ENCODE measurements at places on chromosomes 1 and 21.

GRCh38 chr1:3369446-3370076 lies 84.9 kb upstream of the ARHGEF16 start:
- no peak for DNase-seq
- H3K4me1 ChIP-seq: peaks cover 17% of the 10 kb centered on the region
- no peak overlapping the region for H3K27ac ChIP-seq
- H3K36me3 ChIP-seq: no peaks in the 10 kb centered on the region
- H3K4me3 ChIP-seq: no peak overlapping the region

DNA sequence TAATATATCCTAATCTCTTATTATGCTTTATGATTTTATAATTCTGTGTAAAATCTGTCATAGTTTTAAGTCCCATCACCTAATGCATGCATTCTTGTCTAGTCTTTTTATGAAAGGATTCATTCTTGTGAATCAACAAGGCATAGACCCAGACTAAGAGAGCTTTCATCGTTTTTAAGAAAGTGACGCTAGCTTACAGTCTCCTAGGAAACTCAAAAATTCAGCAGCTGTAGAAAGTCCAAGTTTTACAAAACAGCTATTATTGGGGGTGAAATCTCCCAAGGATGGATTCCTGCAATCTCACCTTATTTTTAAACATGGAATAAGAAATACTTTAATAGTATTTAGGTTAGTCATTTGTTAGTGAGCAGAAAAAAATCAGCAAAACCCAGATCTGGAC lies 104.7 kb downstream of the NCAM2 start:
- H3K27ac ChIP-seq: no peak overlapping the region
- no peak for DNase-seq
- H3K4me1 ChIP-seq: no peaks in the 10 kb centered on the region

GRCh38 chr21:38223893-38224540 lies 32.8 kb upstream of the KCNJ15 start:
- no peak overlapping the region for H3K27ac ChIP-seq
- no peak for DNase-seq
- H3K36me3 ChIP-seq: no peaks in the 10 kb centered on the region
- no peaks in the 10 kb centered on the region for H3K4me1 ChIP-seq
- H3K27me3 ChIP-seq: peaks cover 2% of the 10 kb centered on the region
- H3K4me3 ChIP-seq: no peak overlapping the region

DNA sequence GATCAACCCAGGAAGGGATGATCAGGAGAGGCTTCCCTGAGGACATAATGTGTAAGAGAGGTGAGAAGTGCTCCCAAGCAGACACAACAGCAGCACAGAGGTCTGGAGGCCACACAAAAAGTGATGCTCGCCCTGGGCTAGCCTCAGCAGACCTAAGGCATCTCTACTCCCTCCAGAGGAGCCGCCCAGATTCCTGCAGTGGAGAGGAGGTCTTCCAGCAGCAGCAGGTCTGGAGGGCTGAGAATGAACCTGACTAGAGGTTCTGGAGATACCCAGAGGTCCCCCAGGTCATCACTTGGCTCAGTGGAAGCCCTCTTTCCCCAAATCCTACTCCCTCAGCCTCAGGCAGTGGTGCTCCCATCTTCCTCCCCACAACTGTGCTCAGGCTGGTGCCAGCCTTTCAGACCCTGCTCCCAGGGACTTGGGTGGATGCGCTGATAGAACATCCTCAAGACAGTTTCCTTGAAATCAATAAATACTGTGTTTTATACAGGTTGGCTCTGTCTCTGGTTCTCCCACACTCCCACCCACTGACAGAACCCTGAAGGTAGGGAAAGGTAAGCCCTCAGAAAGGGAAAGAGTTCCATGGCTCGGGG lies 5.0 kb downstream of the GJB3 start:
- no peak overlapping the region for H3K4me3 ChIP-seq
- peaks cover 18% of the 10 kb centered on the region for H3K27me3 ChIP-seq

DNA sequence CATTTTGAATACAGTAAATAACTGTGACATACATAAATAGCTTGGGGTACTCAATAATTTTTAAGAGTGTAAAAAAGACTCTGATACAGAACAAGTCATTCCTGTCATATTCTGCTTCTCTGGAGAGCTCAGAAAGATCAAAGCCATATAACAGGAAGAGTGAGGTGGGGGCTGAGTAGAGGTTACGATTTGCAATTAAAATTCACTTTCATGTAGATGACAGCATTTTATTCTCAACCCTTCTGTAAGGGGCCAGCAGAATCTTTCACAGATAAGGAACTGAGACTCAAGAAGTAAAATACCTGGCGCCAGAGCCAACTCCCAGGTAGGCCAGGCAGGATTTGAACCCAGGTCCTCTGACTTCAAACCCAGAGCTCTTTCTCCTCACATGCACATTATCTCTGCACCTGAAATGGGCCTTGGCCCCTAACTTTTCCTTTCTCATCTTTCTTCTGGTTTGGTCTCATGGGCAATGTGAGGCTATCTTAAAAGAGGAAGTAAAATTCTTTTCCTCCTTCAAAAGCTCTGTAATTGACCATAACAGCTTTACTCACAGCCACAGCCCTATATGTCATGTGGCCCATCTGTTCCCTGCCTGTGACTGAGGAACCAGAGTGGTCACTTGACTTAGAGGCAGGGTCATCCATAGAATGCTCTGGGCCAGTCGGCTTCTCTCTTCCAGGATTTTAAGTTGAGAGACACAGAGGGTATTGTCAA lies 80.9 kb upstream of the SYT6 start:
- no peak overlapping the region for H3K27ac ChIP-seq
- H3K4me3 ChIP-seq: no peak overlapping the region
- no peaks in the 10 kb centered on the region for H3K36me3 ChIP-seq
- DNase-seq: no peak
- no peaks in the 10 kb centered on the region for H3K27me3 ChIP-seq

- peaks cover 1% of the 10 kb centered on the region for H3K4me1 ChIP-seq
- H3K27me3 ChIP-seq: peaks cover 18% of the 10 kb centered on the region
- no peaks in the 10 kb centered on the region for H3K36me3 ChIP-seq
- H3K27ac ChIP-seq: no peak overlapping the region
- no peak overlapping the region for H3K4me3 ChIP-seq
Measured at GRCh38 chr1:225514671-225515081, 86.8 kb upstream of the LBR start.

GRCh38 chr1:48552903-48553606 lies 81.1 kb upstream of the SPATA6 start:
- H3K36me3 ChIP-seq: no peaks in the 10 kb centered on the region
- no peaks in the 10 kb centered on the region for H3K4me1 ChIP-seq
- no peak overlapping the region for H3K4me3 ChIP-seq
- H3K27me3 ChIP-seq: no peaks in the 10 kb centered on the region
- no peak for DNase-seq
- H3K27ac ChIP-seq: no peak overlapping the region

- H3K27me3 ChIP-seq: no peaks in the 10 kb centered on the region
- peaks cover 14% of the 10 kb centered on the region for H3K4me1 ChIP-seq
- H3K27ac ChIP-seq: no peak overlapping the region
- H3K36me3 ChIP-seq: peaks cover 36% of the 10 kb centered on the region
- no peak overlapping the region for H3K4me3 ChIP-seq
- no peak for DNase-seq
Measured at GRCh38 chr1:52534928-52535764, 17.7 kb downstream of the TUT4 start.

GRCh38 chr1:246306415-246307037 lies 200.6 kb downstream of the SMYD3 start:
- no peak for DNase-seq
- H3K4me3 ChIP-seq: no peak overlapping the region
- no peaks in the 10 kb centered on the region for H3K4me1 ChIP-seq
- no peaks in the 10 kb centered on the region for H3K27me3 ChIP-seq
- no peak overlapping the region for H3K27ac ChIP-seq

DNA sequence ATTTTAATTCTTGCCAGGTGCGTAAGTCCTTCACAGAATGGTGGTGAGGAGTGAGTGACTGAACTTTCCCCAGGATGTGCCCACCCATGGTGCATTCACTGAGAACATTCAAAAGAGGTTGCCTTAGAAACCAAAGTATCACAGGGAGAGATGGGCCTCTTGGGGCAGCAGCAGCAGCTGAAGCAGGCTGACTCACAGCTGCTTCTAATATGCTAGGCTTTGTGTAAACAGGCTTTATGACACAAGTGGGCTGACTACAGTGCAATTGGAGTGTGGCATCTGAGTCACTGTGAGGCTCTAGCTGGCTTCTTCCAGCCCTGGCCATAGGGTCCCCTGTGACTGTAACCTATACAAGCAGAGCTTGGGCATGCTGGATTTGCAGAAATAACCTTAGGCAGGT lies 12.6 kb downstream of the PIGP start:
- H3K4me3 ChIP-seq: no peak overlapping the region
- H3K36me3 ChIP-seq: peaks cover 3% of the 10 kb centered on the region
- H3K4me1 ChIP-seq: peaks cover 5% of the 10 kb centered on the region
- H3K27me3 ChIP-seq: peaks cover 3% of the 10 kb centered on the region
- H3K27ac ChIP-seq: no peak overlapping the region

DNA sequence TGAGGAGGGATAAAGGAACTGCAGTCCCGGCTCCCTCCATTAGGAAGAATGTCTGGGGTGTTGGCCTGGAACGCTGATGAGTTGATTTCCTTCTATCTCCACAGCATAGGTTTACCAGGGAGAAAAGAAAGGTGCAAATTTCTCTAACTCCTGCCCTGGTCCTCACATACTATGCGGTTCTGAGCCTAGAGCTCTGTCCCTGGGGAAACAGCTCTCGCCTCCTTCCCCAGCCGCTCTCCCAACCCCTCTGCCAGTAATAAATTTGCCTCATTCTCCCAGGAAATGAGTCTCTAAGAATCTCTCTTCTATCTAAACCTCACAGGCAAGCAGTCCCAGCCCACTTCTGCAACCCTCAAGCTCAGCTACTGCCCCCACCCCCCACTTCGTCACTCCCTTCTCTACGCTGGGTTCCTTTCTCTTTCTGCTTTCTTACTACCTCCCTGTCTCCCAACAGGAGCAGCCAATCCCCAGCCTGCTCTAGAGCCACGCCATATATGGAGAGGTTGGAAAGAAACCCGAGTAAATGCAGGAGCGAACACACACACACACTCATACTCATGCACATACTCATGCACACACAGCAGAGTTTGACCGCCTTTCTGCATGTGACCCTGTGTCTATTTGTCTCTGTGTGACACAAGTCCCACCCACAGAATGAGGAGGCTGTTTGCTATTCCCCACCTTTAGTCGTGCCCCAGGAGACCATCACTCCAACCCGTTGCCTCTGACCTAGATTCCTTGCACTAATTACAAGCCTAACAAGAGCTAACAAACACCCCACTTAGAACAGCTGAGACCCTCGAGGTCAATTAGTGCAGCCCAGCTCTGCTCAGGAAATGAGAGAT lies 13.4 kb downstream of the PLEKHO1 start:
- no peak overlapping the region for H3K4me3 ChIP-seq
- no peaks in the 10 kb centered on the region for H3K27me3 ChIP-seq
- no peak for DNase-seq
- peaks cover 68% of the 10 kb centered on the region for H3K4me1 ChIP-seq

Data from activated CD8-positive, alpha-beta memory T cell treated with anti-CD3 and anti-CD28 coated beads, Interleukin-2, amount 10 ng/mL, durations not matched to agents 7 days and 5 days (primary cell).